ENCODE measurements at places on chromosomes 12 and 14.

GRCh38 chr12:108495054-108495453, 20.0 kb upstream of the FICD start:
- no peak for DNase-seq

DNA sequence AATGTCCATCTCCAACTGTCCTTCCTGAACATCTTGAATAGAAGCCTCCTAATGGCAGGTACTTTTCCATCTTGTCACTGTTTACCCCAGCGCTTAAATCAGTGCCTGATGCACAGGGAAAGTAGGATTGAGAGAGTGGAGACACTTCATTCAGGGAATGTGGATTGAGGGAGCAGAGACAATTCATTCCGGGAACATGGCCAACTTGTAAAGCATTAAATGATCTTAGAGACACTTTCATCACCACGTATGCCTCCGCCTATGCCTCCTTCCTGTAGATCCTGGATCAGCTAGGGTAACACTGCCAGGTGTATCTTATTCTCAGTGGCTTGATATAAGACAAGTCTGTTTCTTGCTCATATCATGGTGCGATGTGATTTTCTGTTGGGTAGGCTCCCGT, 67.6 kb upstream of the CSRP2 start:
- no peak for DNase-seq

GRCh38 chr14:65939184-65939583, 526.7 kb downstream of the FUT8 start:
- DNase-seq, result no peak

DNA sequence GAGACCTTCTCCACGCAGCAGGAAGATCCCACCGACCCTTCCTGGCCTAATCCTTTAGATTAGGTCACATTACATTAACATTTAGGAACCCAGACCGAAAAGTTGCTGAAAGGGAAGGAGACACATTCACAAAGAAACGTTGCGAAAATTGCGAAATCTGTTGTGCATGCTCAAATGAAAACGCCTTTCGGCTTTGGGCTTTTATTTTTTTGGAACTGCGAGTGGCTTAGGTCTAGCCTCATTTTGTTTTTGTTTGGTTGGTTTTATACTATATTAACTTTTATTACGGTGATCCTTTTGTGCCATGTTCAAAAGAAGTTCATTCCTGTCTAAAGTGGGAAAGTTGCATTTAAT, 1.5 kb downstream of the MYF6 start:
- no peak for DNase-seq

DNA sequence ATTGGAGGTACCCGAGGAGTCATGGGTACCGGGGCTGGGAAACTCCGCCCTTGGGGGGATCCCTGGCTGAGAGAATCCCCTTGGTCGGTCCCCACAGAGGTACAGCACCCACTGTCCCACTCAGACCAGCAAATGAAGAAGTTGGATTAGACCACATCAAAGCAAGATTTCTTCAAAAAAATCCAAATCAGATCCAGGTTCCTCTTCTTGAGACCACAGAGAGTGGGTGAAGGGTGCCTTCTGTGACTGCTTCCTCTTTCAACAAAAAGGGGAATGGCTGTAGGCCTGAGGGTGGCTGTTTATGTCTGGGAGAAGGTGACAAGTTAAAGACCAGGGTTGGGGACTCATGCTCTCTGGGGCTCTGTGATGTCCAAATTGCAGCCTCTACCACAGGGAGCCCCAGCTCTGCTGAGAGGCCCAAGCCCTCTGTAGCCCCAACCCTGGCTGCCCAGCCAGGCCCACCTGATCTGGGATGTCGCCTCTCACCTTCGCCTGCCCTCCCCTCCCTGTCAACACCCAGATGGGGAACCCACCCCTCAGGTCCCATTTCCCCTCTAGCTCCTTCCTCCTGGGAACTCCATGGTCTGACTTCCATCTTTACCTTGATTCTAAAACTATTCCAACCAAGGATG, 50.9 kb downstream of the ZFP36L1 start:
- no peak for DNase-seq
